ENCODE measurements at places on chromosomes 16 and 17.

DNA sequence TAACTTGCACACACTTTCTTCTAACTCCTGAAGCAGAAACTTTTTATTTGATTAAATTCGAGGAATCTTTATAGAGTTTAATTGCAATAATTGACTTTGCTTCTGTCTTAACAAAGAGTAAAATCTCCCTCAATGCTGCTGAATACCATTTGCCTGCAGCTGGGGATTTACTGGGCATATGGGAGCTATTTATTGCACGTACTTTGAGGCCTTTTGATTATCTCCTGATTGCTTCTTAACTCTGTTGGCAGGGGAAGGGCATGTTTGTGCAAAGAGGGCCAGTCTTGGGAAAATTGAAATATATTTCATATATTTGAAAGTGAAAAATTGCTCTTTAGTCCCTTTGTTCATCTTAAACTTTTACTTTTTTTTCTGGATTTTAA, 156.8 kb upstream of the CHMP6 start:
- no peak for DNase-seq

DNA sequence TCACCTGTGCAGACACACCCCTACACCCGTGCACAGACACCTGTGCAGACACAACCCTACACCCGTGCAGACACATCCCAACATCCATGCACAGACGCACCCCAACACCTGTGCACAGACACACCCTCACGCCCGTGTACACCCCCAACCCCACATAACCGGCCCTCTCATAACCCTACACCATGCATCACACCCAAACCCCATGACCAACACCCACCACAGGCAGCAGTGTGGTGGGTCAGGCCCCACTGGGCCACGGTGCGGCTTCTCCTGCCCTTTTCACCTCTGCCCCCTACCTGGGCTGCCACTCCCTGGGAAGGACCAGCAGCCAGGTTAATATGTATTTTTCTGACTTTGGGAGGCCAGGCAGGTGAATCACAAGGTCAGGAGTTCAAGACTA, 4.2 kb upstream of the SLC16A3 start:
- DNase-seq = no peak

GRCh38 chr17:4604111-4604644, 19.8 kb downstream of the SMTNL2 start:
- DNase-seq = no peak

DNA sequence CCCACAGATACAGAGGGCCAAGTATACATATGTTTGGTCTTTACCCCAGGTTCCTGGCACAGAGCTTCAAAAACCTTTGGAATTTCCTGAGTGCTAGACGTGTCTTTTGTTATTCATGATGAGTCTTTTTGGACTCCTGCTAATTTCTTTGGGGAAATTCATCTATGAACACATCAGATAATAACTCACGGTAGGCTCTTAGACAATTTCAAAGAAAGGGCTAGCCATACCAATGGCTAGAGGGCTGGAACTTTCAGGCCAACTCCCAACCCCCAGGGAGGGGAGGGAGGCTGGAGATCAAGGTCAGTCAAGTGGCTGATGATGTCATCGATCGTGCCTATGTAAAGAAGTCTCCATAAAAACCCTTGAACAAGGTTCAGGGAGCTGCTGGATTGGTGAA, 101.9 kb downstream of the STX8 start:
- no peak for DNase-seq

- DNase-seq = peak; percentile 68
These were observed 239.9 kb upstream of the DYNLRB2 start for GRCh38 chr16:80300876-80301275.

DNA sequence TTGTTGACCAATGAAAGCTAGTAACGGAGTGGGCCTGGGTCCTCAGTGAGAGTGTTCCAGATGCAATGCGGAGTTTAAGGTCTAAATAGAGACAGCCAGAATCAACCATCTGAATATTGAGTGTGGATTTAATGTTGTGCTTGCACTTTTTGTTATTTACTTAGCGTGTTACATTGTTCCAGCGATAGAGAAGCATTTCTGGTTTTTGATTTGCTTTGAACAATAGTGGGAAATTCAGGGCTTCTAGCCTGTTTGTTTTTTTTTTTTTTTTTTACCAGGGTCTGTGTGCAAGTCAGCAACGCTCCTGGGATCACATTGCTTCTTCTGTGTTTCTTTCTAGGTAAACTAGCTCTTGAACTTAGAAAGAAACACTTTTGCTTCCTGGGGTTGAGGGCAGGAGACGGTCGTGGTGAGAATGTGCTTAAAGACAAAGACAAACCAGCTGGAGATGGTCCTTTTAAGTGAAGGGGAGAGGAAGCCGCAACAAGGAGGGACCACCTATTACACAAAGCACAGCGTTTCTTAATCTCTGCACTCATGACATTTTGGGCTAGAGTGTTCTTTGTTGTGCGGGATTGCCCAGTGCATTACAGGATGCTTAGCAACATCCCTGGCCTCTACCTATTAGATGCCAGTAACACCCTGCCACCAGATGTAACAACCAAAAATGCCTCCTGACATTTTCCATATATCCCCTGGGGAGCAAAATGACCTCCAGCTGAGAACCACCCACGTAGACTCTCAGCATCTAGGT, 119.2 kb downstream of the MAP2K6 start:
- DNase-seq = no peak

DNA sequence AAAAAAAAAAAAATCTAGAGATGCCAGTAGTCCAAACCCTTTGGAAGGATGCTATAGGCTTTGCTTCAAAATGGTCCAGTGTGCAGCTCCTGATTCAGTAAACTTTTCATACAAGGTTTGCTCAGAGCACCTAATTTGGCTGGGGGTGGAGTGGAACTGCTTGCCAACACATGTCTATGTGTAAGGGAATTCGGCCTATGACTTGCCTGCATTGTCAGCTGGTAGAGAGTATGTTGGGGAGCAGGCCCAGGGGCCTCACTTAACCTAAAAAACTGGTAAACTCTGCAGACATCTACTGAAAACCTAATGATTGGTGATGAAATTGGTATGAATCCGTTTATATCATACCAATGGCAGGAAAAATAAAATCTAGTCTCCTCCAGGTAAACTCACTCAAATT, 1.5 kb upstream of the MFSD6L start:
- no peak for DNase-seq

- no peak for DNase-seq
These were observed 6.5 kb upstream of the KRTAP3-1 start for GRCh38 chr17:41015454-41015853.

- DNase-seq = peak; percentile 14
These were observed 4.9 kb upstream of the RBL2 start for GRCh38 chr16:53429221-53429943.

- no peak for DNase-seq
These were observed 39.5 kb upstream of the ATP2A3 start for GRCh38 chr17:4003501-4004421.

DNA sequence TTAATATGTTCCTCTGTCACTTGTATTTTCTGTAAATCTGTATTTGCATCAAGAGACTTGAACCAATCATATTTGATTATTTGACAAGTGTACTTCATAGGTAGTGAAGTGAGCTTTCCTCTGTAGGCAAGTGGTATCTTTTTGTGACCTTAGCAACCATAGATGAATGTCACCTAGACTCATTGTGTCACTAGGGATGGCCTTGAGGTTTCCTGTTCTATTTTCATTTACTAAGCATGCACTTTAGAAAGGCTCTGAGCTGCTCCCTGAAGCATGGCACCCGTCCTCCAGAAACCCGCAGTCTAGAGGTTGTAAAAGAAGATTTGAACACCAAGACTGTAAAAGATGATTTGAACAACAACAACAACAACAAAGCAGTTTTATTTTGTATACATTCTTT, 151.7 kb downstream of the PRKCB start:
- DNase-seq = no peak

GRCh38 chr17:10843811-10844210, 5.9 kb upstream of the PIRT start:
- DNase-seq = no peak

All from retinal pigment epithelial cell (primary cell).